Fibroblast of villous mesenchyme (primary cell): ENCODE measurements at places on chromosomes 12 and 14. TPM values are rescaled to one million over a fixed set of nuclear protein-coding genes. Genes with fewer than 3 reads are reported as not detected.

GRCh38 chr14:34538871-34539406, 562 bp downstream of the EAPP start:
- no peak for DNase-seq

DNA sequence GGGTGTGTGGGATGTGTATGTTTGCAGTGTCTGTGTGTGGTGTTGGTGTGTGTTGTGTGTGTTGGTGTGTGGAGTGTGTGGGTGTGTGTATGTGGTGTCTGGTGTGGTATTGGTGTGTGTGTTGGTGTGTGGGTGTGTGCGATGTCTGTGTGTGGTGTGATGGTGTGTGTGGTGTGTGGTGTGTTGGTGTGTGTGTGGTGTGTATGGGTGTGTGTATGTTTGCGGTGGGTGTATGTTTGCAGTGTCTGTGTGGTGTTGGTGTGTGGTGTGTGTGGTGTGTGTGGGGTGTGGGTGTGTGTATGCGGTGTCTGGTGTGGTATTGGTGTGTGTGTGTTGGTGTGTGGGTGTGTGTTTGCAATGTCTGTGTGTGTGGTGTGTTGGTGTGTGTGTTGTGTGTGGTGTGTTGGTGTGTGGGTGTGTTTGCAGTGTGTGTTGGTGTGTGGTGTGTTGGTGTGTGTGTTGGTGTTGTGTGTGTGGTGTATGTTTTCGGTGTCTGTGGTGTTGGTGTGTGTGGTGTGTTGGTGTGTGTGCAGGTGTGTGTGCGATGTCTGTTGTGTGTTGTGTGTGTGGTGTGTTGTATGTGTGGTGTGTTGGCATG, 15.7 kb downstream of the MLXIP start:
- no peak for DNase-seq

DNA sequence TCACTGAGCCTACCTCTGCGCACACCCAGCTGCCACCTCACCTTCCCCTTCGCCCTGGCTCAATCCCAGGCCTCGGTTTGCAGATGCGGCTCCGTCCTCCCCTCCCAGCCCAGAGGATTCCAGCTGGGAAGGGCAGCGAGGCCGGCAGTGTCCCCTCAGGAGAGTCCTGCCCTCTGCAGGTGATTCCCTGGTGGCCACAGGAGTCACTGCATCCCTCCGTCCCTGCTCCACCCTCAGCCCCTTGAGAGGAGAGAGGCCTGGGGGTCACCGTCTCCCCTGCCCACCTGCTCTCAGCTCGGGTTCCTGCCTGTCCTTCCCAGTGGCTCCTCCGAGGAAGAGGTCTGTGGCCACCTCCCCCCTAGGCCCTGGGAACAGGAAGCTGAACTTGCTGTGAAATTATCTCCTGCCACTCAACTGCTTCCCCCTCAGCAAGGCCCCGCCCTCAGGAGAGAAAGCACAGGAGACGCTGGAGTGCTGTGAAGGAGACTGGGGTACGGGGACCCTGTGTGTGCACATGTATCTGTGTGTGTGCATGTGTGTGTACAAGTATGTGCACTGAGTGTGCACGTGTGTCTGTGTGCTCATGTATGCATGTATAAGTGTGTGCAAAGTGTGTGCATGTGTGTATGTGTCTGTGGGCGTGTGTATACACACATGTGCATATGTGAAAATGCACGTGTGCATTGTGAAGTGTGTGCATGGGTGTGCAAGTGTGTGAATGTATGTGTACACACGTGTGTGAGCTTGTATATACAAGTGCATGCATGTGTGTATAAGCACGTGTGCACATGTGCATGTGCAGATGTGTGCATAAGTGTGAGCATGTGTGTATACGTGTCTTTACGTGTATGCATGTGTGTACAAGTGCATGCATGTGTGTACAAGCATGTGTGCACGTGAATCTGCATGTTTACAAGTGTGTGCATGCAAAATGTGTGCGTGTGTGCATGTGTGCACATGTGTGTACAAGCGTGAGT, 13.2 kb upstream of the GALNT9 start:
- no peak for DNase-seq

DNA sequence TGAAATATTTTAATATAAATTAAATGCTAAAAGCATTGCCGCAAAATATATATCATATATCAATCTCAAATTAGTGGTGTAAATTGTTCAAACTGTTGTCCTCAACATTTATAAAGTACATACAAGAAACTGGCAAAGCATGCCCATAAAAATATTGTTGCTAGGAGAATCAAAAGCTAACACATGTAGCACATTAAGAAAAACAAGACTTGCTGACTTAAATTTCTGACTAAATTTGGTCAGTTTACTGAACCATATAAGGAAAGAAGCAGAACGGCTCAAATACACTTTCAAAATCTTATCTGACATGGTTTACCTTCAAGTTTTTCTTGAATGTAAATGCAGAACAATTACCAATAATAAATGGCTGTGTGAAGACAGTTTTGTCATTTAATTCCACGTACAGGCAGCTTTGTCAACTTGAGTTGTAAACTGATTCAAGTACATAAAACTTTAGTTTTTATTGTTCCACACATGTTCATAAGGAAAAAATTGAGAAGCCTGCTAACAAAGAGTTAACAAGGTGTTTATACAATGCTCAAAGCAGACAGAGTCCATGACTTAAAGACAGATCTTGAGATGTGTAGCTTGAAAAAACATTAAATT, 50.4 kb downstream of the PPP1R12A start:
- no peak for DNase-seq

DNA sequence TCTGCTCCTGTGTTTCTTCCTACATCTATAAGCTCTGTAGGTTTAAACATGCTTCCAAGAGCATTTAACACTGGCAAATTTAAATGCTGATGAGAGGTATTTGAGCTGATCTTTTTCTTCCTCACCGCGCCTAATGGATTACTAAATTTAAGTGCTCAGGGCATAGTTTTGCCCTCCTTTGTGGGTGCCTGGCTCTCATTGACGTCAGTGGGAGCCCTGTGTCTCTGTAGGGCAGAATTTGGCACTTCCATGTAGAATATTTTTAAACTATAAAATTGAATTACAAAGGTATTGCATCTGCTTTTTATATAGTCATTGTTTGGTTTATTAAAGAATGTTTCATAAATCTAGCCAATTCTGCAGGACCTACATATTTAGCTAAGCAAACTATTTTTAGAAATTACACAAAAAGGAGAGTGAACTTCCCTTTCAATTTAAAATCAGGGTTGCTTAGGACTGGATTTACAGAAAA, 444.8 kb downstream of the AEBP2 start:
- DNase-seq, result peak; percentile 30

- peak; percentile 86 for DNase-seq
Observed at GRCh38 chr12:104669851-104670337, 213.1 kb downstream of the CHST11 start.

DNA sequence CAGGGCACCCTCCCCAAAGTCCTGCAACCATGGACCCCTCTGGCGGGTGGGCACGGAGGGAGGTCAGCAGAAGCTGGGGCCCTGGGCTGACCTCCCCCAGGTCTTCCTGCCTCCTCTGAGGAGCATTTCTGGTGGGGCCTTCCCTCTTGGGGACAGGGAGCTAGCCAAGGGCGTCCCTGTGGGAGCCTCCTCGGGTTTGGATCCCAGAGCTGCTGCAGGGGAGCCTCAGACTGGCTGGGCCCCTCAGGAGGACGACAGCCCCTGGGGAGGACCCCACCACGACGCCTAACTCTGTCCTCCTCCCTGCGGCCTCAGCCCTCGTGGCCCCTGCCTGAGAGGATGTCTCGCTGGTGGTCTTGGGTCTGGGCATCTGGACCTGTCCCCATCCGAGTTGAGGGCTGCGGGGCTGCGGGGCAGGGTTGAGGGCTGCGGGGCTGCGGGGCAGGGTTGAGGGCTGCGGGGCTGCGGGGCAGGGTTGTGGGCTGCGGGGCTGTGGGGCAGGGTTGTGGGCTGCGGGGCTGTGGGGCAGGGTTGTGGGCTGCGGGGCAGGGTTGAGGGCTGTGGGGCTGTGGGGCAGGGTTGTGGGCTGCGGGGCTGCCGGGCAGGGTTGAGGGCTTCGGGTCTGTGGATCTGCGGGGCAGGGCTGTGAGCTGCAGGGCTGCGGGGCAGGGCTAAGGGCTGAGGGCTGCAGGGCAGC, 37.4 kb downstream of the FBRSL1 start:
- DNase-seq, result no peak

DNA sequence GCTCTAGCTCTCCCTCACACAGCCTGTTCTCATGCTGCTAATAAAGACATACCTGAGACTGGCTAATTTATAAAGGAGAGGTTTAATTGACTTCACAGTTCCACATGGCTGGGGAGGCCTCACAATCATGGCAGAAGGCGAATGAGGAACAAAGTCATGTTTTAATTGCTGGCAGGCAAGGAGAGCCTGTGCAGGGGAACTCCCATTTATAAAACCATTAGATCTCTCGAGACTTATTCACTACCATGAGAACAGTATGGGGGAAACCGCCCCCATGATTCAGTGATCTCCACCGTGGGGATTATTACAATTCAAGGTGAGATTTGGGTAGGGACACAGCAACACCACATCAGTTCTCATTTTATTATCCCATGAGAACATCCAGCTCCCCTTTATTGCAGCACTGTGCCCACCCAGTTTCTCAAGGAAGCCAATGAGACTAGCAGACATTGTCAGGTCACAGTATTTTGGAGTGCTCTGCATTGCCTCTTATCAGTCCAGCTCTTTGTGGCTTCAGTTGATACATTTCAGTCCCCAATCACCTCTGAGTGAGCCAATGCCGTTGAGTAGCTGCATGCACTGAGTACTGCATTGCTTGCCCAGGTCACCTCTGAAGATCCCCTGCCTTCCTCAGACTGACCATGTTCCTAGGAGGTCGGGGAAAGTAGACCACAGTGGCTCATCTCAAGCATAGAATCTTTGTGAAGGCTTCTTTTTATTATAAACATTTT, 131.2 kb downstream of the CRADD start:
- no peak for DNase-seq

DNA sequence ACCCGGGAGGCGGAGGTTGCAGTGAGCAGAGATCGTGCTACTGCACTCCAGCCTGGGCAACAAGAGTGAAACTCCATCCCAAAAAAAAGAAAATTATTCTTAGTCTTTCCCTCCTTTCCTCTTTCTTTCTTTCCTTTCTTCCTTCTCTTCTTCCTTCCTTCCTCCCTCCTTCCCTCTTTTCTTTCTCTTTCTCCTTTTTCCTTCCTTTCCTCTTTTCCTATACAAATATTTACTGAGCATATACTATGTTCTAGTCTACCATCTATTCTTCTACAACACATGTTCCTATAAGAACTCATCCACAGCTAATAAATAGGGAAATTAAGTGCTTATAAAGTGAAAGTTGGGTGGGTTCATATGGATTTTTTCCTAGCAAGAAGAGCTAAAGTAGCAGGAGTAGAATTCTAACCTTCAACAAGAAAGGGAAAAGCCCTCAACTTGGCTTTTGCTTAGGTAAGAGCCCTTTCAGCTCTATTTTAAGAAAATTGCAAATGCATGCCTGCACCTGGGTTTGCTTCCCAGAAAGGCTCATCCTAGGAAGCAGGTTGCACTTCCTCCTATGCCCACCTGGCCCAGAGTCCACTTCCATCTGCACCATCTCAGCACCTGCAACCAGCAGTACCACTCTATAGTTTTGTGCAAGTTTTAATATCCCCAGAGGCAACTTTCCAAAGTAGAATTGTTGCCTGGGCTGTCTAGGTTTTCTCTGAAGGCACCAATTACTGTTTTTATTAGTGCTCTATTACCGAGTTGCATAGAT, 122.0 kb upstream of the CCND2 start:
- no peak for DNase-seq

The CD27 gene
- total RNA-seq, result under 0.01 and 0.32 TPM in 2 replicates

- DNase-seq, result no peak
Observed at GRCh38 chr14:98161356-98161755, 1110.6 kb downstream of the BCL11B start.

The SLC6A15 gene
- 0.43 and 0.64 TPM in 2 replicates for total RNA-seq

- DNase-seq, result no peak
Observed at GRCh38 chr12:18982226-18982949, 147.1 kb upstream of the PLEKHA5 start.
